ENCODE measurements at places on chromosomes 12 and 14.
A peak's percentile ranks its signal among the peaks of the same experiment; 100 is the strongest.

- DNase-seq = no peak
- no peaks in the 10 kb centered on the region for H3K27me3 ChIP-seq
- H3K4me3 ChIP-seq = no peak overlapping the region
- no peaks in the 10 kb centered on the region for H3K36me3 ChIP-seq
Measured at GRCh38 chr12:120847392-120847791, 56.8 kb downstream of the SPPL3 start.

- H3K36me3 ChIP-seq = no peaks in the 10 kb centered on the region
- H3K27me3 ChIP-seq = peaks cover 20% of the 10 kb centered on the region
- peak; percentile 69 for DNase-seq
Measured at GRCh38 chr12:6199531-6200255, 507 bp upstream of the CD9 start.

- no peaks in the 10 kb centered on the region for H3K27me3 ChIP-seq
- no peak for DNase-seq
- no peak overlapping the region for H3K27ac ChIP-seq
- H3K36me3 ChIP-seq = peaks cover 74% of the 10 kb centered on the region
Measured at GRCh38 chr14:63988579-63988978, 135.8 kb downstream of the SYNE2 start.

DNA sequence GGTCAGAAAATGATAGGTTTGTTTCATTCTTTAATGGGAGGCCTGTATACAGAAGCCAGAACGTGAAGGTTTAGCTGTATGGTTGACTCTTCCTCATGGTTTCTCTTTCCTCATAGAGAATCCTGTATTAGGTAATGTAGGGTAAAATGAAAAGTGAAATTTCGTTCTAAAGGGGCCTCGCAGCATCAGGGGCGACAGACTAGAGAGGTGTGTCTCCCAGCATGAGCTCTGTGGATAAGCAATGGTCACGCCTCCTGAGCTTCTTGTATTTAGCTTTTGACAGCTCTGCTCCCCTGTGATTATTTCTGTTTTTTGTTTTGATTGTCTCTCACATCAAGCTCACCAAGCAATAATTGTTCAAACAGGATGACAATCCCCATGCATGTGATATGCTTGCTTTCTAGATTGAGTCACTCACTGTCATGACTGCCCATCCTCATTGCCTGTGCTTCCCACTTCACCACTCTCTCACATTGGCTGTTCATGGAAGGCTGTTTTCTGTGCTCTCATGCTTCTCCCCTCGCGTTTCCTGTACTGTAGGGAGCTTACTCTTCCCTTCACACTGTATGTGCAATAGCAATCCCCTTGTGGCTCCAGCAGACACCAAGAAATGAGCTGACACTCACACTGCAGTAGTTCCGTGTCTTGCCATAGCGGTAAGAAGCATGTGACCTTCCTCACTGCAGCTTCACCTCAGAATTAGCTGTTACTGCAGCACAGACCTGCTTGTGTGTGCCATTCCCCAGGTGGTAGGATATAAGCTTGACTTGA, 44.0 kb downstream of the RAD52 start:
- no peak overlapping the region for H3K27ac ChIP-seq
- H3K4me1 ChIP-seq = no peaks in the 10 kb centered on the region
- DNase-seq = no peak
- no peaks in the 10 kb centered on the region for H3K27me3 ChIP-seq

DNA sequence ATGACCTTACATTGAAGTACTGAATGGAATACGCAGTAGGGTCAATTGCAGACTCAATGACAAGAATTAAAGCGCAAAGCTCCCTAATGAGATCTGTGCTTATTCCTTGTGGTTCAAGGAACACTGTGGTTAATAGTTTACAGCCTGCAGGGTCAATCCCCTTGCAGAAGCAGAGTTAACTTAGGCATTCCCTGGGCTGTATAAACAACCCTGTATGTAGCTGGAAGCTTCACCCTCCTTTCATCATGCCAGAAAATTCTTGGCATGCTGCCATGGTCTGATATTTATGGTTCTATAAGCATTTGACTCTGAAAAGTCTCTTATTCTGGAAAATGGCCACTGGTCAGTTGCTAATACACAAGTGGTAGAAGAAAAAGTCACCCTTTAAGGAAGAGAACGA, 227.7 kb downstream of the NOVA1 start:
- DNase-seq = no peak
- no peaks in the 10 kb centered on the region for H3K4me1 ChIP-seq
- H3K4me3 ChIP-seq = no peak overlapping the region
- no peaks in the 10 kb centered on the region for H3K27me3 ChIP-seq
- no peak overlapping the region for H3K27ac ChIP-seq
